ENCODE measurements at places on chromosomes 1 and 21. TPM values are rescaled to one million over a fixed set of nuclear protein-coding genes. Genes with fewer than 3 reads are reported as not detected.

- peak; percentile 77 for DNase-seq
- H3K27me3 ChIP-seq = no peaks in the 10 kb centered on the region
- H3K4me3 ChIP-seq = no peak overlapping the region
These were observed 197.3 kb downstream of the MATN1 start for GRCh38 chr1:30525971-30526651.

DNA sequence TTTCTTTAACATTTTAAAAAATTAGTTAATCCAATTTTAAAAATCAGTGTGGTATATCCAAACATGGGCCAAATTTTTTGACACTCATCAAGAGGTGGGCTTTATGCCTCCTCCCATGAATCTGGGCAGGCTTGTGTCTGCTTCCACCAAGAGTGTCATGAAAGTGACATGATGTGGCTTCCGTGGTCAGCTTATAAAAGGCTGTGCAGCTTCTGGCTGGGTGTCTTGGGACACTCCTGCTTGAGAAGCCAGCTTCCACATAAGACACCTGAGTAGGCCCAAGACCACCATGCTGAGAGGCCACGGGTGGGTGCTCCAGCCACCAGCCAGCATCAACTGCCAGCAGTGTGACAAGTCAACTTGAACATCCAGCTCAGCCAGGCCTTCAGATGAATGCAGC lies 74.3 kb upstream of the RUNX3 start:
- H3K4me1 ChIP-seq = no peaks in the 10 kb centered on the region
- no peak for DNase-seq
- no peak overlapping the region for H3K27ac ChIP-seq
- no peak overlapping the region for H3K4me3 ChIP-seq
- no peaks in the 10 kb centered on the region for H3K36me3 ChIP-seq

DNA sequence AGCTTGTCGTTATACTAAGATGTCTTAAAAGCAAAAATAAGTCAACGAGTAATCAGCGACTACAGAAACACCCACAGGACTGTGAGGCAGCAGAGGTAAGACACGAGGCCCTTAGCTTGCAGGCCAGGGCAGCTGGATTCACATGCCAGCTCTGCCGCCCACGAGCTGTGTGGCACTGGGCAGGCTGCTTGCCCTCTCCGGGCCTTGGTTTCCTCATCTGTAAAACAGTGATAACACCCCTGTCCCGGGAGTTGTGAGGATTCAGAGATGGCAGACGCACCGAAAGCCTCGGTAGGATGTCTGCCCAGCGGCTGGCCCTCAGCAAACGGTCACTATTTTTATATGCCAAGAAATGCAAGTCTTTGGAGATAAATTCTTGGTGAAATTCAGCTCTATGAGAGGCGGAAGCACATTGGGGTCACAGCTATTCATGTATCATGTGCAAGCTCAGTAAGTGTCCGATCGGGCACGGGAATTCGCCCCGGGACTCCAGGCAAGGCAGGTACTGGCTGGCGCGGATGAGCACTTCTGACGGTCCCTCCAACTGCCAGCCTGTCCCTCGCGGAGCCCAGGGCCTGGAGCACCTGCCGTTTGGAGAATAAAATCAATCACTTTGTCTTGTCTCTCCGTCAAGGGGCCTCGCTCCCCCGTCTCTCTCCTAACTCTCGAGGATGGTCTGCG lies 1.1 kb downstream of the C2CD2 start:
- peak; percentile 76 for DNase-seq
- no peaks in the 10 kb centered on the region for H3K27me3 ChIP-seq
- H3K4me1 ChIP-seq = peaks cover 27% of the 10 kb centered on the region

DNA sequence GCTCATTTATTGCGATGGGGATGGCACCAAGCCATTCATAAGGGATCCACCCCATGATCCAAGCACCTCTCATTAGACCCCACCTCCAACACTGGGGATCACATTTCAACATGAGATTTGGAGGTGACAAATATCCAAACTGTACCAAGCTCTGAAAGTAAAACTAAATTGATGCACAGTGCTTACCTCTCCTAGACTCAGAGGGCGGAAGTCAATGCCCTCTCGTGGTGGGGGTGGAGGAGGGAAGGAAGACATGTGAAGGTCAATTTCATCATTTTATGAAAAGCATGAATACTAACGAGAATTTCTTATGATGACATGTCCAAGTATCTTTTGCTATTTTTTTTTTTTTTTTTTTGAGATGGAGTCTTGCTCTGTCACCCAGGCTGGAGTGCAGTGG lies 120.0 kb downstream of the PGBD5 start:
- peaks cover 9% of the 10 kb centered on the region for H3K4me1 ChIP-seq
- H3K27me3 ChIP-seq = peaks cover 4% of the 10 kb centered on the region
- no peak overlapping the region for H3K27ac ChIP-seq

DNA sequence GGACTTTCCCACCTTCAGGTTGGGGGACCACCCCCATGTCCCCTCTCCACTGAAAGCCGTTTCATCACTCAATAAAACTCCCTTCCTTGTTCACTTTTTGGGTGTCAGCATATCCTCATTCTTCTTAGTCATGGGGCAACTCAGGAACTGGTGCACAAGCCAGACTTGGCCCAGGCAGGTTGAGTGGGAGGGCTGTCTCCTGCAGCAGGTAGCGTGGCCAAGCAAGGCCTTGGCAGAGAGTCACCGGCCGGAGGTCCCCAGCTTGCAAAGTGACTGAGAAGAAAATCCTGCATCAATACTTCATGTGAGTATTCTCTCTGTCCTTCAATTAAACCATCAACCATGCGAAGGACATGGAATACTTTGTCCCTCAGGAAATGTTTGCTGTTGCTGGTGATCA lies 148.9 kb downstream of the RHOU start:
- no peak for DNase-seq
- no peaks in the 10 kb centered on the region for H3K36me3 ChIP-seq
- H3K4me1 ChIP-seq = no peaks in the 10 kb centered on the region
- H3K4me3 ChIP-seq = no peak overlapping the region

DNA sequence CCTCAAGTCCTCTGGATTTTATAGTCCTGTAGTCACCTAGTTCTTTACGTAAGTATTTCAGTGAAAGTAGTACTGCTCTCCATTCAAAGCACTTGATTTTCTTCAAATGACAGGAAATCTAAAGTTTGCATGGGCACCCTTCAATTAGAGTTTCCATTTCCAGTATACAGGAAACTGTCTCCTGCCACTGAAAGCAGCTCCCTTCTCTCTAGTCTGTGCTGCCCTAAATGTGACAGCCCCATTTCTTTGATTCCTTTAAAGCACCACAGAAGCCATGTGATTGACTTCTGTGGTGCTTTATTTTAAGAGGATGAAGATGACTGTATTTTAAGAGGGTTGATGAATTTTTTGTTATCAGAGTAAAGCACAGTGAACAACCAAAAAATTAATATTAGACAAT lies 226.1 kb downstream of the DNAH14 start:
- no peaks in the 10 kb centered on the region for H3K36me3 ChIP-seq
- no peaks in the 10 kb centered on the region for H3K4me1 ChIP-seq
- H3K27me3 ChIP-seq = no peaks in the 10 kb centered on the region
- no peak overlapping the region for H3K27ac ChIP-seq
- no peak overlapping the region for H3K4me3 ChIP-seq

DNA sequence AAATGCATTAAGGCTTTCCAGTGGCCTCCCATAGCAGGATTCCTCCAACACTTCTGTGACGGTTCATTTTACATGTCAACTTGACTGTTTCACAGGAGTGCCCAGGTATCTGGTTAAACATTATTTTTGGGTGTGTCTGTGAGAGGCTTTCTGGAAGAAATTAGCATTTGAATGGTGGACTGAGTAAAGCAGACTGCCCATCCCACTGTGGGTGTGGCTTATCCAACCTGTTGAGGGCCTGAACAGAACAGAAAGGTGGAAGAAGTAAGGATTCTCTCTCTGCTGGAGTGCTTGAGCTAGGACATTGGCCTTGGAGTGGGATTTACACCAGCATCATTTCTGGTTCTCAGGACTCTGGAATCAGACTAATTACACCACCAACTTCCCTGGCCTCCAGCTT lies 85.6 kb downstream of the RGS7 start:
- H3K4me3 ChIP-seq = no peak overlapping the region
- H3K27me3 ChIP-seq = no peaks in the 10 kb centered on the region
- H3K27ac ChIP-seq = no peak overlapping the region
- no peaks in the 10 kb centered on the region for H3K4me1 ChIP-seq

DNA sequence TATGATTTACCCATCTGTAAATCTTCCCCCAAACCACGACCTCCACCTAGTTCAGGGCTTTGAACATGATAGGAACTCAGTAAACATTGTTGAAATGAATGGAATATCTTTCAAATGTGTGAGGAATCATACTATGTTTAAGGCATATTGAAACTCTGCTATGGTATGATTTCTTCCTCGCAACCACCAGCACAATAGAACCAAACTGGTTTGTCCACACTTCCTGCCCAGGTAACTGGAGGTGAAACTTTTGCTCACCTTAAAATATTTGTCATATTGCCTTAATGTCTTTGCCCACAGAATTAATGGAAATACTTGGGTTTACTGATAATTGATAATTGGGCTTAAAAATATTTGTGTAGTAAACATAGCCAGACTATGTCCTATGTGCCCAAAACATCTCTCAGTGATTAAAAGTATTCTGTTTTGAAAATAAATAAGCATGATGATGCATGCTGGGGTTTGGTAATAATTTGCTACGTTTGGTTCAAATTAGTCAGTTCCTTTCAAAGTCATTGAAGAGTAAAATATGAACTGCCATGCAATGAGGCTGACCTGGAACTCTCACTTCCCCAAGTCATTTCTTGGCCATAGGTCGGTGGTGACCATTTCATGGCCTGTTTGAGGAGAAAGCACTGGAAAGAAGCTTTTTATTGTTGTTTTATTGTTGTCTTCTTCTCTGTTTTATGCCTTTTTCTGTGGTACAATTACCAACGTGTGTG lies 73.3 kb downstream of the TNFSF18 start:
- no peak overlapping the region for H3K4me3 ChIP-seq
- DNase-seq = peak; percentile 29
- H3K27me3 ChIP-seq = no peaks in the 10 kb centered on the region
- H3K36me3 ChIP-seq = no peaks in the 10 kb centered on the region
- peaks cover 23% of the 10 kb centered on the region for H3K4me1 ChIP-seq
- no peak overlapping the region for H3K27ac ChIP-seq

- DNase-seq = peak; percentile 96
- H3K4me1 ChIP-seq = no peaks in the 10 kb centered on the region
- H3K27me3 ChIP-seq = peaks cover 66% of the 10 kb centered on the region
These were observed 71.2 kb downstream of the VWA5B1 start for GRCh38 chr1:20361805-20362381.

Gene FBXO2
- 0.29 TPM for total RNA-seq

Gene PPFIA4
- total RNA-seq = 8.0 TPM

Gene PTPN7
- not detected for total RNA-seq

Gene LCE1B
- total RNA-seq = not detected

Gene CCDC30
- 4.7 TPM for total RNA-seq

Data from osteoblast (primary cell).